ENCODE measurements at places on chromosomes 7 and 10. TPM values are rescaled to one million over a fixed set of nuclear protein-coding genes. Genes with fewer than 3 reads are reported as not detected.
A peak's percentile ranks its signal among the peaks of the same experiment; 100 is the strongest.

Gene HHEX
- 32.8 TPM for polyA plus RNA-seq

Gene HOXA10
- not detected for polyA plus RNA-seq

Gene MRLN
- polyA plus RNA-seq = not detected

Gene HECW1
- 0.04 TPM for polyA plus RNA-seq

Gene AKR1C2
- polyA plus RNA-seq = not detected

DNA sequence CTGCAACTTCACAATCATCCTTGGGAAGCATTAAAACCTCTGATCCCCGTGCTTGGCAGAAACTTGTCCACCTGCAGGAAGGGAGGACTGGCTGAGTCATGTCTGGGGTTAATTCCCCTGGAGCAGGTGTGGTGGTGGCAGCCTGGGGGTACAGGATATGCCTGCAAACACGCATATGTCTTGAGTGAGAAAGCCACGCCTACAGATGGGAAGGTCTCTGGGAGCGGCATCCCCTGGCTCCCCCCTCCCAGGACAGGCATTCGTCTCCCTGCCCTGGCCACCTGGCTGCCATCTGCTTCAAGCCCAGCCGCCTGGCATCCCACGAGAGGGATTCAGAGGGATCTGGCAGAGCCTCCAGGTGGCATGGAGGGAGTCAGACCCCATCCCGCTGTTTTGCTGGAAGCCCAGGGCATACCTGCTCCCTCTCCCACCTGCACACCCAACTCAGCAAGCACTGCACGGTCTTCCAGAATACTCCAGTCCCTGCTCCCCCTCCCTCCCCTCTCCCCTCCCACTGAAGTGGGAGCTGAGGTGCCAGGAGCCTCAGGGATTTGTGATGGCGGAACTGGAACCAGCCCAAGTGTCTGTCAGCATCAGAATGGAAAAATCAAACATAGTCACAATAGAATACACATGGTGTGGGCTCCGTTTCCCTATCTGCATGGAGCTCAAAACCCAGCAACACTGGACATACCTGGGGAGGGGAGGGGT lies 61.0 kb downstream of the CAMK2B start:
- no peak overlapping the region for H3K27ac ChIP-seq
- no peak for DNase-seq
- no peak overlapping the region for H3K4me3 ChIP-seq
- H3K36me3 ChIP-seq = no peaks in the 10 kb centered on the region

DNA sequence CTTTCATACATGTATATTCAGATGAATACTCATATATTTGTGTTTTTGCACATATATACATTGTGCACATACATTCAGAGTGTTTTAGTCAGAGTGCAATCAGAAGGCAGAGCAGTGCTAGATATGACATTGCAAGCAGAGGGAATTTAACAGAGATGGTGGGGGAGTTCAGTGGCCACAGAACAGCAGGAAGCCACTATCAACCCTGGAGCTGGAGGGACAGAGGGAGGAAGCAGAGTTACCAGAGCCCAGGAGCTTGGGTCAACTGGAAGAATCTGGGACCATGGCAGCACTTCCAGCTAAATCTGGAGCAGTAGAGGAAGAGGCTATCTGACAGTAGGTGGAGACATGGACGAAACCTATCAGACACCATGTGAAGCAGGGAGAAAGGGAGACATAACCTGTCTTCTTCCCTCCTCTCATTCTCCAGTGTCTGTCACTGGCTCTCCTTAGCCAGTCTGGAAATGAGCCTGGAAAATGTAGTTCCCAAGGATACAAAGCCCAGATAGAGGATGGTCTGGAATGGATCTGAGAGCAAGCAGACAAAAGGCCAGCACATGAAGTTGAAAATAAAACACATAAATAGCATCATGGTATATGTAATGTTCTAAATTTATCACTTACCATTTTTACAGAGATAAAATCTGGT lies 33.6 kb upstream of the HERPUD2 start:
- peak overlapping the region; percentile 95 for H3K27ac ChIP-seq
- H3K36me3 ChIP-seq = no peaks in the 10 kb centered on the region
- peaks cover 59% of the 10 kb centered on the region for H3K4me1 ChIP-seq
- no peaks in the 10 kb centered on the region for H3K27me3 ChIP-seq
- peak overlapping the region; percentile 61 for H3K4me3 ChIP-seq
- DNase-seq = no peak

GRCh38 chr10:74728225-74728624 lies 98.2 kb upstream of the KAT6B start:
- no peak for DNase-seq
- no peak overlapping the region for H3K4me3 ChIP-seq
- H3K36me3 ChIP-seq = no peaks in the 10 kb centered on the region
- no peaks in the 10 kb centered on the region for H3K27me3 ChIP-seq

DNA sequence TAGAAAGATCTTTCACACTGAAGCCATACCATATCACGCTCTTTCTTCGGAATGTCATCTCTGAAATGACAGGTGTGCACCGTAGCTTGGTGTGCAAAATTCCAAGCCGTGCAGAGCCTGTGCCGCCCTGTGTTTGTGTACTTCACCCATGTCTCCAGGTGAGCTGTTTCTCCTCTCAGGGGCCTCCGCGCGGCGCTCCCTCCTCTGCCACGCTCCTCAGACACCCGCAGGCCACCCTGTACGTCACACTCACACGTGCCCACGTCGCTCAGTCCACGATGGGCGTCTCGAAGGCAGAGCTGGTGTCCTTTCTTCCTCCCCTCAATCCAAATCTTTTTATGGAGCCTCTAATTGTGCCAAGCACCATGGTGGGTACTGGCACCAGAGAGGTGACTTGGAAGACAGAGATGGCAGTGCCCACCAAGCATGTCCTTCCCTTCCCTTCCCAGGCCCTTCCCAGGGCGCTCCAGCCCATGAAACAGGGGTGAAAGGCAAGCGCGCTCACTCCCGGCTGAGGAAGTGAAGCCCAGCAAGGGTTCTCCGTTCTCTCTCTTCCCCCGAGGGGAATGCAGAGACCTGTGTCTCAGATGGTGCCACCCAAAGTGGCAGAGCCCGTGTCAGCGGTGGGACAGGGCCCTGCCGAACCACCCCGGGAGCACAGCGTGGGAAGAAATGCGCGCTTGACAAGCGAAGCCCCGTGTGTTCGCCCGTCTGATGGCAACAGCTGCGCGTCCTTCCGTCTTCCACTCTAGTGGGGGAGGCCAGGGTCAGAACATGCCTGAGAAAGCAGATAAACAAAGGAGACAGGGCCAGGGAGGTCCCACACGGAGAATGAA lies 292.5 kb upstream of the SHH start:
- H3K36me3 ChIP-seq = no peaks in the 10 kb centered on the region
- no peaks in the 10 kb centered on the region for H3K27me3 ChIP-seq
- no peak overlapping the region for H3K4me3 ChIP-seq
- no peaks in the 10 kb centered on the region for H3K4me1 ChIP-seq
- DNase-seq = no peak

DNA sequence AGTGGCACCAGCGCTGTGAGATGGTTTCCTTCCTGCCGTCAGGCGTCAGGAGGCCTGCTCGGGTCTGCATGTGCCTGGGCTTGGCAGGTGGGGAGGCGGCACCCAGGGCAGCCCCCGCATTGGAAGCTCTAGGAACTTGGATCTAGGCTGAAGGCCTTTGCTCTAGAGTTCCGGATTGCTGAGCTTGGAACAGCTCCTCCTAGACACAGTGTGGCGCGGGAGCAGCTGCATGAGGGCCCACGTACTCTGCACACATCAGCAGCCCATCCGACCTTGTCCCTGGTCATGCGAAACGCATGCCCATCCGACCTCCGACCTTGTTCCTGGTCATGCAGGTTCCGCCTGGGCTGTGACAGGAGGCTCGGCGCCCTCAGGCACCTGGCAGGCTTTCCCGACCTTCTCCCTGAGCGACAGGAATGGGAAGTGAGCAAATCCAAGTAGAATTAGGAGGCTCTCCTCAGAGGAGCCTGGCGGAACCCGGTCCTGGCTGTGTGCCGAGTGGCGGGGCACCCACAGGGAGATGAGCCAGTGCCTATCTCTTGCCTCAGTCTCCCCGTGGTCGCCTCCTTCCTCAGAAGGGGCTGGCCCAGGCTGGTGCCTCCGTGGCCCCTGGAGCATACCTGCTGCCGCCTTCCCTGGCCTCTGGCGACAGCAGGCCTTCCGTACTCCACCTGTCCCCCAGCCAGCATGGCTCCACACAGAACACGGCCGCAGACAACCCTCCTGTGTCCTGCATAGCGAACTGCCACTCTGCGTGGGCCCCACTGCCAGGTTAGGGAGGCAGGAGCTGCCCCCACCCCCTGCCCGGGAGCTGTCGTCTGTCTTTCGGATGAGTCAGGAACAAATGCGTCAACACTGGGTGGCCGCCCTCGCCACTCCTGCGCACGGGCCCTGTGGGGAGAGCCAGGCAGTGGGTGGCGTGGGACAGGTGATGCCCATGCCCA lies 12.0 kb downstream of the GET4 start:
- no peak overlapping the region for H3K27ac ChIP-seq
- no peak overlapping the region for H3K4me3 ChIP-seq
- no peaks in the 10 kb centered on the region for H3K27me3 ChIP-seq
- peaks cover 52% of the 10 kb centered on the region for H3K36me3 ChIP-seq

DNA sequence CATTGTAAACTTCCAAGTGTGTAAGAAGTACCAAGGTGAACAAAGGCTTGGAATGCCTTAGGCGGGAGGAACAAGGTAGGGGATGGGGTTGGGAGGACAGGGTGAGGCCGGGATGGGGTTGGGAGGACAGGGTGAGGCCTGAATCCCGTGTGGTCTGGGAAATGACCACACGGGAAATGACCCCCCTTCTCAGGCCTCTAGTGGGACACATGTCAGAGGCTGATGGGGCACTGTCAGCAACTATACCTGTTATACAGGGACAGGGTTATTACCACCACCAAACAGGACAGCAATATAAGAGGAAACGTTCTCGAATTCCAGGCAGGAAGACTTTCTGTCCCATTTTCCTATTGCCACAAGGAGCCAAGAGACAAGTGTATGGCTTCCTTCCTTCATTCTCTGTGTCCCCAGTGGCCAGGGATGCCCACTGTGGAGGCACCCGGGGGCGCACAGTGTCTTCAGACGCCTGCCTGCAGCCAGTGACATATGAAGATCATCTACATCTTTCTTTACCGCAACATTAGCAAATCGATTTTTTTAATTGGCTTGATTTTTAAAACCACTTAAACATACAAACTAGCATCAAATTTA lies 1.3 kb downstream of the MKI67 start:
- no peaks in the 10 kb centered on the region for H3K27me3 ChIP-seq
- H3K4me1 ChIP-seq = peaks cover 6% of the 10 kb centered on the region
- H3K27ac ChIP-seq = peak overlapping the region; percentile 89
- H3K4me3 ChIP-seq = peak overlapping the region; percentile 84
- no peaks in the 10 kb centered on the region for H3K36me3 ChIP-seq
- no peak for DNase-seq

DNA sequence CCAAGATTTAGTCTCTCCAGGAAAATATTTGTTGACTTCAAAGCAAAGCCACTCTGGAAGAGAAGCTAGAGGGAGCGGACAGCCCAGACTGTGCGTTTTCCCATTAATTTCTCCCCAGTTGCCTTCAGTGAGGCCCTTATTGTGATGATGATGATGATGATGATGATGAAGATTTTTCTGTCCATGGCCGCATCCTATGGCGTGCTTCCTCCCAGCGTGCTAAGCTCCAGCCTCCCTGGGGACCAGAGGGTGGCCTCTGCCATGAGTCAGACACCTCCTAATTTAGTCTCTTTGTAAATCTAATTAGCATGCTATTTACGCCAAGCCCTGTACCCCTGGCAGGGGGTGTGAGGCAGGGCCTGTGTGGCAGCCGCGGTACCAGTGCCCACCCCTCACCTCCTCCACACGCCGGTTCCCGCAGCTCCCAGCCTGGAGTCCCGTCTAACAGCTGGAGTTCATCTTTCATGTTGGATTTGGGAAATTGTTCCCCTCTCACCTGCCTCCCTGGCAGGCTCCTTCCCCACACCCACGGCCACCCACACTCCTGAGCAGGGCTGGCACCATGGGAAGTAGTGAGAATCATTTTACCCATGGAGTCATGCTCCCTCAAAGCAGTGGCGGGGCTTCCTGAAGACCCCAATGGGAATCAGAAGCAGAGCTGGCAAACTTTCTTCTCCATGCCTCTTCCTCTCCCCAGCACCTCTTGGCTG lies 92.2 kb downstream of the C10orf105 start:
- no peaks in the 10 kb centered on the region for H3K36me3 ChIP-seq
- H3K27ac ChIP-seq = no peak overlapping the region
- H3K4me3 ChIP-seq = no peak overlapping the region
- no peak for DNase-seq
- no peaks in the 10 kb centered on the region for H3K4me1 ChIP-seq
- H3K27me3 ChIP-seq = peaks cover 10% of the 10 kb centered on the region

- no peaks in the 10 kb centered on the region for H3K27me3 ChIP-seq
- no peak overlapping the region for H3K4me3 ChIP-seq
- H3K4me1 ChIP-seq = peaks cover 32% of the 10 kb centered on the region
- peak overlapping the region; percentile 92 for H3K27ac ChIP-seq
- no peaks in the 10 kb centered on the region for H3K36me3 ChIP-seq
- DNase-seq = no peak
These were observed 3.5 kb upstream of the CCDC126 start for GRCh38 chr7:23593706-23594105.
